ENCODE measurements at places on chromosomes 2 and 18.

DNA sequence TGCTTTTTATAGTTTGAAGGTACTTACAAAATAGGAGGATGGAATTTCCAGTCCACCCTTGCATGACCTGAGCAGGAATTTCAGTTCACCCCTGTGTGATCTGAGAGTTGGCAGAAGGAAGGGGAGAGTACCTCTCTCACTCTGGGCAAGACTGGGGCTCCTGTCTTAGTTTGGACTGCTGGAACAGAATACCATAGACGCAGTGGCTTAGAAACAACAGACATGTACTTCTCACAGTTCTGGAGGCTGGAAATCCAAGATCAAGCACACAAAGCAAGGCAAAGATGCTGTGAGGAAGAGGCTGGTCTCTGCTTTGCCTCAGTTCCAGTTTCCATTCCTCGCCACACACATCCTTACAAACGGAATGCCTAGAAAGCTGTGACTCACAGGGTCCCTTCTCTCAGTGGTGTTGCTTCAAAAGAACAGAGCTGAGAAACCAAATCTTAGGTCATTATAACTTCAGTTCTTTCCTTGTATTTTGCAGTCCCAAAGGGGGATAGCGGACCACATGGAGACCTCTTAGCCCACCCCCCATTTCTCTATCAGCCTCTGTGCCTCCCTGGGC is 108.8 kb upstream of the HAAO start:
- no peak for DNase-seq

- no peak for DNase-seq
Observed at GRCh38 chr18:58758046-58758445, 86.8 kb downstream of the MALT1 start.

DNA sequence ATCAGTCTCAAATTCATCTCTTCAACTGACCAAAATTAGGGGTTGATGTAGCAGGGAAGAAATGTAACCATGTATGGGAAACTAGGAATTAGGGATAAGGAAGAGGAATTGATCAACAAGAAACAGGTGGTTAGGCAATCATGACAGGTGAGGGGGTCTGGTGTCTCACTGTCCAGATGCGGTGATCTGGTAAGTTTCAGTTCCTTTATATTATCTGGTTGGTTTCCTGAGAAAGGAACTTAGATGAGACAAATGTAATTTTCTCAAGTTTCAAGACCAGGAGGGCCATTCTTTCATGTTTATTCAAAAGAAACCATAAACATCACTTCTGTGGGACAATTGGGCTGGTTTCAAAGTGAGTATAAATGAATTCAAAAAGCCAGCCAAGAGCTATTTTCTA is 306.2 kb upstream of the KCNJ3 start:
- DNase-seq, result no peak

GRCh38 chr2:68282811-68283418 is 30.6 kb upstream of the PPP3R1 start:
- no peak for DNase-seq

DNA sequence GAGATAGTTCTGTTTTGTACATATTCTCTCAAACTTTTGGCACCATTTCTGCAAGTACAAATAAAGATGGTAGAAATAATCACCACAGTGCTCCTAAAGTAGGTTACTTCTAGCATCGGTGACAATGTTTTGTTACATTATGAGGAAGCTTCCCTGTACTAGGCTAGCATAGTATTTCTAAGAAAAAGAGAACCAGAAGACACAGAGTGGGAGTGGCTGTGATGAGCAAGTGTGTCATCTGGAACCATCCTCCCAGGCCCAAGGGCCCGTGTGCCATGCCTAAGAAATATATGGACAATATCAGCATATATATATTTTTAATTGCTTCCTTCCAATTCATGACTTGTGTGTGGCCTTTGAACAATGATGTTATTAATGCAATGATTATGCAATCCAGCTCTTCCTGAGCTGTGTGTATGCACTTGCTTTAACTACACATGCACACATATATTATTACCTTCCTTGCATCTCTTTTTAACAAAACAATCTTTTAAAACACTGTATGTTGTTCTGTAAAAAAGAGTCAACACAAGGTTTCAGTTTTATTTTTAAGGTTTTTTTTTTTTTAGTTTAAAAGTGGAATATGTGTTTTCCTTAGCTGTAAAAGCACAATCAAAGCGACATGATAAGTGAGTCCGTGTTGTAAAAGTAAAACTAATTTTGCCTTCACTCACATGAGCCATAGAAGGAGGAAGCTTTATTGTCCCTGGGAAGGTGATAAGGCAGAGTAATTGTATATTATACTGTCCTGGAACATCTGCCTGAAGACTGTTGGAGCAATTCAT is 303.9 kb downstream of the ZNF407 start:
- DNase-seq, result no peak

- DNase-seq, result peak; percentile 56
Observed at GRCh38 chr2:169828141-169828811, 1.0 kb downstream of the UBR3 start.

GRCh38 chr2:69617744-69618143 is 25.8 kb downstream of the AAK1 start:
- DNase-seq, result no peak

DNA sequence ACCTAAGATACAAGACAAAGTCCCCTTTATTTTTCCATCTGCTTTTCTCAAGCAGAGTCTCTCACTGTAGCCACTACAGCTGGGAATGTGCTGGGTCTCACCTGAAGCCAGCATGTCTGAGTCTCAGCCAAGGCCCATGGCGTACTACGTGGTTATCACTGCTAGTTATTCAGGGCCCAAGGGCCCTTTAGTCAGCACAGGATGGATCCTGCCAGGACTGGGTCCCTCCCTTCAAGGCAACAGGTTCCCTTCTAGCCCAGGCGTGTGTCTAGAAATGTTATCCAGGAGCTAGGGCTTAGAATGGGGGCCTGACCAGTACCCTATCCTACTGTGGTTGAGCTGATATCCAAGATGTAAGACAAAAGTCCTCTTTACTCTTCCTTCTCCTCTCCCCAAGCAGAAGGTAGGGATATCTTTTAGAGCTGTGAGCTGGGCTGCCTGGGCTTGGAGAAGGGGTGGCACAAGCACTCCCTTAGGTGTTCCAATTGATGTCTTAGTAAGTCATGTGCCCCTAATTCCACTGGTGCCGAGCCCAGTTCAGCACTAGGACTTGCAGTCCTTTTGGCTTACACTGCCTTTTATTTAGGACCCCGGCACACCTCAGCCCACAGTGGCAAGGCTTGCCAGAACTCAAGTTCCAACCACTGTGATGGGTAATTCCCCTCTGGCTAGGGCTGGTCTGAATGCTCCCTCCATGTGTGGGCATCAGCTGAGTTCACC is 17.7 kb downstream of the VPS54 start:
- DNase-seq, result no peak

GRCh38 chr2:136393514-136393913 is 275.6 kb upstream of the CXCR4 start:
- no peak for DNase-seq

GRCh38 chr2:48170281-48170680 is 264.0 kb upstream of the FBXO11 start:
- DNase-seq, result no peak

GRCh38 chr2:190853531-190854383 is 26.9 kb upstream of the GLS start:
- no peak for DNase-seq

DNA sequence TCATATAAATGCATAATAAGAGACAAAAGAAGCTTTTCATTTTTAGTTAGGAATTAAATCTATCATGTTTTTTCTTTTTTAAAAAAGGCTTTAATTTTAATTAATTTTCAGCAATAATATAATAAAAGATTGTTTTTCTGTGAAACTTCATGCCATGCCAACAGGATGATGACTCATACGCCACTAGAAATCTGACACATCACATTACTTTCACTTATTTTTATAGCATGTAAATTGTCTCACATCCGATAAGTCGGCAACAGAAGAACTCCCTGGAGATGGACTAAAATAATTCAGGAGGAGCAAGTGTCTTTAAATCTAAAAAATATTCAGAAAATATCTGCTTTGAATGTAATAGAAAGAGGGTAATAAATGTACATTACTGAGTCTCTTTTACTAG is 1024.2 kb upstream of the ACVR2A start:
- DNase-seq, result no peak

- DNase-seq, result no peak
Observed at GRCh38 chr18:48228301-48228715, 180.9 kb downstream of the ZBTB7C start.

GRCh38 chr2:68190991-68191731 is 33.5 kb downstream of the PNO1 start:
- DNase-seq, result no peak

DNA sequence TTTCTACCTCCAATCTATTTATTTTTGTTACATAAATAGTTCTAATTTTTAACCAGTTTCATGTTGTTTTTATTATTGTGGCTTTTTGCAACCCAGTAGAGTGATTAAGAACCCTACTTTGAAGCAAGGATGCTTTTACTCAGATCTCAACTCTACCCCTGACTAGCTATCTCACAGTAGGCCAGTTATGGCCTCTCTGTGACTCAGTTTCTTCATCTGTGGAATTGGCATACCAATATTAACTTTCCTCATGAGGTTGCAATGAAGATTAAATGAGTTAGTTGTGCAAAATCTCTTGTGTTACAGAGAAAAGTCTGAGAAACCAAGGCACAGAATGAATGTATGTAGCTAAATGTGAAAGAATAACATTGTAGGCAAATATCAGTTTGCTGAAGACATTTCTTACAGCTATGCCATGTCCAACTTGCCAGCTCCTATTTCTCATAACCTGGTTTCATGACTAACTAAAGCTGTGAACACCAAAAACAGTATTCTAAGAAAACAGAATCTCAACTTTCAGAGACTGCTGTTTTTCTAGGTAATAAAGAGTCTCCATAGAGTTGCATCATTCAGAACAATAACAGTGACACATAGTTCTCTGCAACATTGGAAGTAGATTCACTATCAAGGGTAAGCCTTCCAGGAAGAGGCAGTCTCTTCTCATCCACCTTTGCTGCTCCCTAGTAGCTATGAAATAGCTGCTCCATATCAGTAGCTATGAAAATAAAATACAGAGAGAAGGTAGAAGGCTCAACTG is 33.2 kb upstream of the CYTIP start:
- DNase-seq, result no peak

DNA sequence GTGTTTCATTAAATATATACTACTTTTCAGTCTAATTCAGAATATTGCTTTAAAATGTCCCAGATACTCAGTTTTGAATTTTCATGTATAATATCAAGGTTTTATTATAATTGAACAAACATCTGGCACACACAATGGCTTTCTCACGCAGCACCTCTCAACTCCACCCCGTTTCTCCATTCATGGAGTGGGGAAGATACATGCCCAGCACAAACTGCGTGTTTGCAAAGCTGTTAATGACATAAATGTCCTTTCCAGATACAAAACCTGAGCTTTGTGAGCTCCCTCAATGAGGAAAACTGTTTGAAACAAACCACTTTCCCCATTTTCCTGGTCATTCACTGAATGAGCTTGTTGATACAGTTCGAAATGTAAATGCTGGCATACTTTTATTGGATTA is 150.3 kb upstream of the RASGRP3 start:
- DNase-seq, result no peak

DNA sequence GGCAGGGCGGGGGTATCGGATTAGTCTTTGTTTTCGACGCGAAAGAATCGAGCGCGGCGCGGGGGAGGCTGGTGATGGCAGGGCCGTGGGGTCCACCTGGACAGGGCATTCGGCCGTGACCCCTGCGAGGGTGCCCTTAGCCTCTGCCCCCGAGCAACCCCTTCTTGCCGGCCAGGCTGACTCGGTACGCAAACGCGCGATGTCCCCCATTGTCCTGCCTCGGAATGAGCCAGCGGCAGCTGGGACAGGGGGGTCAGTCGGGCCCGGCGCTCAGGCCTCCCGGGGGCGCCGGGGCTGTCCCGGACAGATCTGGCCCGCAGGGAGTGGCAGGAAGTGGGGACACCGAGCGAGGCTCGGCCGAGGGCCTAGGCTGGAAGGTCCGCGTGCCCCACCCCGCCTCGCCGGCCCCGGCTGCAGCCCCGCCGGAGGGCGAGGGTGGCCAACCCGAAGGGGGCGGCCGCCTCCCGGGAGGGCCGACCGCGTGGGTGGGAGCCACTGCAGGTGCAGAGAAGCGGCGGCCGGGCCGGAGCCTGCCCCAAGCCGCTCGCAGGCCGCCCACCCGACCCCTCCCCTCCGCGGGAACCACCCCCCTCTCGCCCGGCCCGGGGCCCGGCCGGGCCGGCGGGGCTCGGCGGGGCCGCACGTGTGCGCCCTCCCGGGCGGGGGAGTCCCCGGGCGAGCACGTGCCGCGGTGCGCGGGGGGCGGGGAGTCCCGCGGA is at the start of gene TET3:
TET3 (plus strand) TSS at position 708 of the 719 bp plus-strand sequence. CDS start 1,494 bp downstream, outside the sequence.
- DNase-seq, result no peak

GRCh38 chr2:241573741-241574140 is 15.2 kb downstream of the BOK start:
- DNase-seq, result no peak

- DNase-seq, result no peak
Observed at GRCh38 chr2:121694398-121695170, 42.1 kb downstream of the NIFK start.

GRCh38 chr2:233728723-233729301 is at the start of gene UGT1A3:
TSS of gene UGT1A3 (plus strand) at chr2:233729042. CDS start at chr2:233729127, 85 bp downstream.
- no peak for DNase-seq

DNA sequence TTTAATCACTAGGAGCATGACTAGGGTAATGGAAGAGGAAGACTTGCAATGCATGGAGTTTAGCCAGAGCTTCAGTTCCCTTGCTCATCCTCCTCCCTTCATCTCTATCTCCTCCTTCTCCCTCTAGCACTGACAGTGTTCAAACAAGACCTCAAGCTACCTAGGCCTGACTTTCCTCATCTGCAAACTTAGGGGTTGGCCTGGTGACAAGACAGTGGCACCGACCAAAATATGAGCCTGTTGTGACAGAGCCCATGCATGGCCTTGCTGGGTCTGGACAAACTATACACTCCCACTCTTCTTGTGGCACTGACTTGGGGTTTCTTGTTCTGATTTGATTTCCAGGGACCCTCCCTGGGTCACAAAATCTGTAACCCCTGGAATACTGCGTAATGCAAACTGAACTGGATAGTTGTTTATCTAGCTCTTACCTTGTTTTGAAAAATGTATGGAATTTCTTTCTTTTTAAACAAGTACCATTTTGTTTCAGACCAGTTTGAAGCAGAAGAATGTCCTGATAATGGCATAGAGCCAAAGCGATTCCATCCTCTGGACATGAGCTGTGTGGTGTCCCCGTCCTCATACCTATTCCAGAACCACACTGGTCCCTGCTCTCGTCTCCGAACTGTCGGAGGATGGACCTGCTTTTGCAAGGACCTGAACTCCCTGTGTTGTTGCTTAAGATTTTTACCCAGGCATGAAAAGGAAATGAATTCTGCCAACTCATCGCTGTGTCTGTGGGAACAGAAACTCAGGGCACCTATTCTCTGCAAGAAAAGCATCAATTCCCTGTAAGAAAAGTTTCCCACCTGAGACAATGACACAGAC is 33.4 kb upstream of the PPP4R1 start:
- no peak for DNase-seq

GRCh38 chr2:99780276-99780675 is 290.5 kb upstream of the REV1 start:
- DNase-seq, result no peak

DNA sequence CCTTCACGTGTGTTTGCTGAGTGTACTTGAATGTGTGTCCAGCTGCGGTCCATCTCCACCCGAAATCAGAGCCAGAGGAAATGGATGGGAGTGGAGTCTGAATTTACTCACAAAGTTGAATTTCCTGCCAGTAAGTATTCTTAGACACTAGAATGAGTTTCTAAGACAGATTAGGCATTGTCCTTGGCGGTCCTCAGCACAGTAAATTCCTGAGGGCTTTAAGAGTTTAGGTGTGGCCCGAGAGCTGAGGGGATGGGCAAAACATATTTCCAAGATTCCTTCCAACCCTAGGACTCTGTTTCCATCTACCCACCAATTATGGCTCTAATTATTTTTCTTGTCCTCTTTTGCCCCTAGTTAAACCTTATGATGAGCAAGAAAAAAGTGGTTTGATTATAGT is 90.3 kb upstream of the PHLPP1 start:
- DNase-seq, result no peak

- DNase-seq, result peak; percentile 85
Observed at GRCh38 chr2:27211943-27212625, at the start of the genes ATRAID and SLC5A6. TSS of gene ATRAID (plus strand) at chr2:27212041. CDS start at chr2:27212369, 328 bp downstream. TSS of gene SLC5A6 (minus strand) at chr2:27212268. CDS start at chr2:27207650, 4,618 bp downstream.

All from neuronal stem cell (in vitro differentiated cells).